ENCODE measurements at places on chromosomes 3 and 15.
A peak's percentile ranks its signal among the peaks of the same experiment; 100 is the strongest.

DNA sequence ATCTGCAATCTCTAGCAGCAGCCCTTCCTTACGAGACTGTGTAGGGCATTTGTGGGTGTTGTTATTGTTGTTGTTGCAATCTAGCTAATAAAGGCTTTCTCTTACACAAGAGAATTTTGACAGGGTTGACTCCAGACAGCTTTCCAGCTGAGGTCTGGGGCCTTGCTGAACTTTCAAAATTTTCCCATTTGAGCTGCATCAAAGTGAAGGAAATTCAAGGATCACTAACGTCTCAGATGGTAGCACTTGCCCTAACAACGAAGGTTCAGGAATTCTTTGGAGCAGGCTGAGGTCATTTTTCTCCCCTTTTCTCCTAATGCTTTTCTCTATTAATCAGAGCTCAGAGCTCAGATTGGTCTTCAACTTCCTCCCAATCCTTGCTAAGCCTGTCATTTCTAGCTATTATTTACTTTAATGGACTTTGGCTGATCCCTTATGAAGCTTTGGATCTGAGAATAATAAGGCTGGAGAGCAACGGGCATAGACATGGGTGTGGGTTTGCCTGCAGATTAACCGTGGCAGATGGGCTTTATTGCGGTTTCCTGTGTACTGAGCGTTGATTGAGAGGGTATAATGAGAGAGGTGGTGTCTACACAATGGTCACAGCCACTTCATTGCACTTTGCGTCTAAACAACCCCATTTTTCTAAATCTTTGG is 614.0 kb upstream of the AGTR1 start:
- DNase-seq, result no peak

- DNase-seq, result no peak
Measured at GRCh38 chr3:197878427-197878826, 71.6 kb upstream of the RPL35A start.

- DNase-seq, result no peak
Measured at GRCh38 chr3:100400419-100400779, 490 bp downstream of the TOMM70 start.

DNA sequence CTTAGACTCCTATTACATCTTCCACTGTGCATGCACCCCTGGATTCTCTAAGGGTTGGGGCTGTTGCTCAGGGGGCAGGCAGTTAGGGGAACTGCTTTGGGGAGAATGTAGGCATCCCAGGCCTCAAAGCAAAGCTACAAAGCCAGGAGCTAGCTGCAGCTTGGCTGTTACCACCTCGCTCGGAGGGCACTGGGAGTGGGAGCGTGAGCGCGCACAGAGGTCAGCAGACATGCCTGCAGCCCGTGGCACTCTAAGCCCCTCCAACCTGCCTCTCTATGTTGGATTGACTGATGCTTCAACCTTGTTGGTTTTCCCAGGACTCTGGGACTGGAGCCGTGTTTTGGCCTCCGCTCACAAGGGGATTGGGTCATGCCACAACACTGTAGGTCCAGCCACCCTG is 69.8 kb downstream of the CPN2 start:
- DNase-seq, result no peak

DNA sequence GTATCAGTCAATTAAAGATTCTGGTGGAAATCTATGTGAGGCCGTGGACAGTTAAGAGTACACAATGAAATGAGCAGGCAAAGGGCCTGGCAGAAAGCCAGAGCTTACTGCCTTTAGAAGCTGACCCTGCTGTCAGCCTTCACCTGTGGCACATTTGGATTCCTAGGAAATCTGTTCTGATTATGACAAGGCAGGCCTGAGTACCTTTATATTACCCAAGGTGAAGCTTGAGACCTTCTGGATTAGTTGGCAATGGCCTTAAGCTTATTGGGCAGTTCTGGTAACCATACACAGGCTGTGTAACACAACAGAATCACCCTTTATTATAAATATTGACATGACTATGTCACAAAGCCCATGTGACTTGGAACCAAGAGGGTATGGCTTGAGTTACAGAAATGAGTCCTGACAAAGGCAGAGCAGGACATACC is 43.2 kb downstream of the NBEAL2 start:
- DNase-seq, result no peak

DNA sequence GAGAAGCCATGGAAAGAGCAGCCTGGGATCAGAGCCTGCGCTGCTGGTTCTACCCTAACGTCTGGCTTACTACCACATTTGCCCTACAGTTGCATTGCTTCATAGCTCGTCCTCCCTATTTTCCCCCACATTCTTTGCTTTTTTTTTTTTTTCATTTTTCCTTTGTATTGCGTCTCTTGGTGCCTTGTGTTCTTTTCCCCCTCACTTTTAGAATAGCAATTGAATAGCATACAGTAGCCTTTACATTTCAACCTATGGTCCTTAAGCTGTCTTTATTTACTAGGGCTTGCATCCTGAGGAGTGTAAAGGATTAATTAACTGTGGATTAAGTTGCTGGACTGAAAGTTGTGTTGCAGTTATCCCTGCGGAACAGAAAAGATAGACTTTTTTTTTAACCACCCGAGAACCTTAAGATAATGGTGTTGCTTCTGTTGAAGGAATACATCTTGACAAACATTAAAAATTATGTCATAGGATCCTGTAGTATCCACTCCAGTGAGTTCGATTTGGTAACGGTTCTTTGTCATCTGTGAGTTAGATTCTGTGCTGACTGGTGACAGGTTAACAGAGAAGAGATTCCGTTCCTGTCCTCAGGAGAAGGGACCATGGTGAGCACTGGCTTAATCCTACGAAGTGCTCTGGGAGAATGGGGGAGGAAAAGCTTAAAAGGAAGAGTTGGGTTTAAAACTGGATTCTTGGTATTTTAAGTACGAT is 417.4 kb upstream of the NAALADL2 start:
- no peak for DNase-seq

GRCh38 chr15:68464448-68465090 is 32.6 kb upstream of the ITGA11 start:
- DNase-seq, result no peak

- DNase-seq, result no peak
Measured at GRCh38 chr3:17775073-17775472, 32.6 kb upstream of the TBC1D5 start.

- no peak for DNase-seq
Measured at GRCh38 chr3:25707268-25707926, 42.7 kb upstream of the TOP2B start.

DNA sequence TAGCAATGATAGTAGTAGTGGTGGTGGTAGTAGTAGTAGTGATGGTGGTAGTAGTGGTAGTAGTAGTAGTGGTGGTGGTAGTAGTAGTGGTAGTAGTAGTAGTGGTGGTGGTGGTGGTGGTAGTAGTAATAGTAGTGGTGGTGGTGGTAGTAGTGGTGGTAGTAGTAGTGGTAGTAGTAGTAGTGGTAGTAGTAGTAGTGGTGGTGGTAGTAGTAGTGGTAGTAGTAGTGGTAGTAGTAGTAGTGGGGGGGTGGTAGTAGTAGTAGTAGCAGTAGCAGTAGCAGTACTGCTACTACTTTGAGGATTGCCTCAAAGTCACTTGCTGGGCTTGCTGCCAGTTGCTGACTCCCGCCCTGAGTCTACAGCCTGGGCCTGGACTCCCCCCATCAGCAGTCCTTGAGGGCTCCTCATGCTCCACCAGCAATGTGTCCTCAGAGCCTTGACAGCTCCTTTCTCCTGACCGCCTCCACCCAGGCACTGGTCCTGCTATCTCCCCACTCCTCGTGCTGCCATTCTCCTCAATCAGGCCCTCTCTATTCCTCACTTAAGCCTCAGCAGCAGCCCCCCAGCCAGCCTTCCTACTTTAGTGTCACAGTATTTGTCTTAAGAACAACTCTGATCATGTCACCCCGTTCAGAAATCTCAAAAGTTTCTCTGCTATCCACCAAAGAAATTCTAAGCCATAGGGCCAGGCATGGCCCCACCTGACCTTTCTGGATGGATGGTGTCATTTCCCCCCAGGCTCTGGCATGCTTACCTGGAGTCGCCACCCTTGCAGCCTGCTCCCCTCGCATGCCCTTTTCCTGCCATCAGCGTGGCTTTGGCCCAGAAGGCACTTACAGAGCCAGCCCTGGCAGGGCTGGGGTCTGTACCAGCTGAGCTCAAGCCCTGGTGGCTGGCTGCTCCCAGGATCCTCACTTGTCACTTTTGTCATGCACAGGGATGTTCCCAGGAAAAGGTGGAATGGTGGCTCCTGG is 45.6 kb downstream of the DLEC1 start:
- peak; percentile 27 for DNase-seq

DNA sequence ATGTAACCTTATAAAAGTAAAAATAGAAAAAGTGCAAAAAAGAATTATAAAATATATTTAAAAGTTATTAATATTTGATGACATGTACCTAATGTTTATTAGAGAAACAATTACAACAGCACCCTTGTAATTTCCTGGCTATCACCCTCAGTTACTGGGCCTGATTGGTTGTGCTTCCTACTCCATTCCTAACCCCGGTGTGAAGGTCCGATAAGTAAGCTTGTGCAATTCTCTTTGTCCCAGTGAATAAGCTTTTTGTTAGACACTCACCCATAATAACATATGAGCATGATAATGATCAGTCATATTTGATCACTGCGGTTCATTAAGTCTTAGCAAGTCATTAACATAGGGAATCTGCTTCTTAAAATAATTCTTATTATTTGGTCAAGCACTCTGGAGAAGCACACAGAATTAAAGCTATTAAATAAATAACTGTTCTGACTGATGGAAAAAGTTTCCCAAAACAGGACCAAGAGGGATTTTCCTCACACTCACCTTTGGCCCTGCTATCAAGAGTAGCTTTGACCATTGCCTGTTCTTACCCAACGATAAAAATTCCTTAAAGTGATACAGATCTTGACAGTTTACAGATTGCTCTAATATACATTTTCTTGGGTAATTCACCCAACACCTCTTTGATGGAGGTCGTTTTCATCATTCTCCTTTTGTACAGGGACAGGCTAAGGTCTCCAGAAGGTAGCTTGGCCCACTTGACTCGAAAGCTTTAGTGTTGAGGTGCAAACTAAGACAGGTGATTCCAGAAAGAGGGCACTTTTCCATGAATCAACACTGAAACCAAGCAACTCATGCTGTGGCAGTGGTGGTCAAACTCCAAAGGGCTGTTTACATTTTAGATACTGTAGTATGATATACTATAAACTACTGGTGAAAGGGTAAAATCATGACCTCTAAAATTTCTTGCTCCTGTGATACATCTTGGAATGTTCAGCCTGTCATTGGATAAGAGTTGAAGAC is 543.0 kb upstream of the KCNMB2 start:
- DNase-seq, result no peak

GRCh38 chr3:149377408-149378364 is at the start of gene TM4SF1:
TM4SF1 (minus strand) TSS chr3:149377649; CDS start chr3:149377547, 102 bp downstream.
- no peak for DNase-seq

GRCh38 chr15:45449395-45449794 is 71.1 kb upstream of the GATM start:
- DNase-seq, result no peak

DNA sequence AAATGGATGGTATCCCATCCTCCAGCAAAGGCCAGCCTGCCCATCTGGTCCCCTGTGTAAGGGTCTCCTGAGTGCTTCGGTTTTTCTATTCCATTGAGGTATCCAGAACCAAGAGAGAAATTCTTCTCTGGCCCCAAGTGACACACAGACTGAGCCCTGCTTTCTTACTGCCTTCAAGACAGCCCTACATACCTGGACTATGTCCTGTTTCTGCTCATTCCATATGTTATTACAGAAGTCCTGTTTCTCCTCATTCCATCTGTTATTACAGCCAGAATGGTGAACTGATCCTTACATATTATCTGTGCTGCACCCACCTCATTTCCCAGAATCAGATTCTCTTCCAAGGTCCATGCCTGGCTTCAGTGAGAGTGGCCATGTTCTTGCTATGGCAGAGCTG is 115.2 kb downstream of the DCLK3 start:
- DNase-seq, result no peak

GRCh38 chr15:93200837-93201226 is 111.8 kb upstream of the RGMA start:
- no peak for DNase-seq

DNA sequence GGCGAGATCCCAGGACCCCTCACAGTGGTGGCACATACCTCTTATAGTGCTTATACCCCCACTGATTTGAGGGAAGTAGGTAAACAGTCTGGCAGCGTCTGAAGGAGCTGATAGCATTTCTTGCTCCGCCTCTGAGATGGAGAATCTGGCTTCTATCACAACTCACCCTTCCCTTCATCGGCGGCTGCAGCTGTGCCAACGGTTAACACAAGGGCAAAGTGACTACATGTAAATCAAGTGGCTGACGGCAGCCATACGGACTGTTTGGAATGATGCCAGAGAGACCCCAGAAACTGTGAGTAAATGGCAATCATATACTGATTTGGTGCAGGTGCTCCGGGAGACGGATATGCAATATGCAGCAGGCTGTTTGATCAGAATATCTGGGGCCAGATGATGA is 66.8 kb upstream of the UNC13C start:
- DNase-seq, result no peak
